Neuronal stem cell (in vitro differentiated cells): ENCODE measurements at places on chromosomes 6 and 20.

DNA sequence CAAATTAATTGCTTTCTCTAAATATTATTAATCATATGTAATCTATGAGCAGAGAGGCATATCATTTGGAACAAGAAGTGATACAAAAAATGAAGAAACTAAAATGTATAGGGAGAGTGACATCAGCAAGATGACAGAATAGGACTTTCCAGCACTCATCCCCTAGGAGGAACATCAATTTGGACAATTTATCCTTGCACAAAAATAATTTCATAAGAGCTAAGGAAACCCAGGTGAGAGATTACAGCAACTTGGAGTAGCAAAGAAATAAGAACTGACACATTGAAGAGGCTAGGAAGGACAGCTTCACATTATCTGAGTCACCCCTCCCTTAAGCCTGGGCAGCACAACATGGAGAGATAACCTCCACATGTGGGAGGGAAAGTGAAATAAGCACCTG lies 347.5 kb downstream of the MAFB start:
- H3K36me3 ChIP-seq = no peaks in the 10 kb centered on the region
- DNase-seq = no peak
- no peak overlapping the region for H3K4me3 ChIP-seq
- H3K4me1 ChIP-seq = no peaks in the 10 kb centered on the region

GRCh38 chr6:165060720-165061119 lies 248.7 kb downstream of the C6orf118 start:
- no peaks in the 10 kb centered on the region for H3K27me3 ChIP-seq
- no peak for DNase-seq
- H3K4me3 ChIP-seq = no peak overlapping the region

DNA sequence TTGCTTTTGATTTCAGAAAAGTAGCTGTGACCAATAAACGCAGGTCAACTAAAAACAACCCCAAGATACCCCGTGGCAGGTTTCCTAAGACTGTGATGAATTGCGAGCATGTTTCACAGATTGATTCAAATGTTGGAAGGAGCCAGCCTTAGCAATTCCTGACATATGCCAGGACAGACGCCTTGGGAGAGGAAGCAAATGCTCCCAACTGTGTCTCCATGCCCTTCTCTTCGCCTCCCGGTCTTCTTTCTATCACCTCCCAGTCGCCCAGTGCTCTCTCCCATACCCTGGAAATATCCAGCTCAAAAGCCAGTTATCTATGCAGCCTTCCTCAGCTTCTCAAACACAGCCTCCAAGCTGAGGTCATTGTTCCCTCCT lies 32.0 kb downstream of the KIAA0319 start:
- no peak overlapping the region for H3K27ac ChIP-seq
- no peak for DNase-seq
- H3K4me1 ChIP-seq = no peaks in the 10 kb centered on the region

DNA sequence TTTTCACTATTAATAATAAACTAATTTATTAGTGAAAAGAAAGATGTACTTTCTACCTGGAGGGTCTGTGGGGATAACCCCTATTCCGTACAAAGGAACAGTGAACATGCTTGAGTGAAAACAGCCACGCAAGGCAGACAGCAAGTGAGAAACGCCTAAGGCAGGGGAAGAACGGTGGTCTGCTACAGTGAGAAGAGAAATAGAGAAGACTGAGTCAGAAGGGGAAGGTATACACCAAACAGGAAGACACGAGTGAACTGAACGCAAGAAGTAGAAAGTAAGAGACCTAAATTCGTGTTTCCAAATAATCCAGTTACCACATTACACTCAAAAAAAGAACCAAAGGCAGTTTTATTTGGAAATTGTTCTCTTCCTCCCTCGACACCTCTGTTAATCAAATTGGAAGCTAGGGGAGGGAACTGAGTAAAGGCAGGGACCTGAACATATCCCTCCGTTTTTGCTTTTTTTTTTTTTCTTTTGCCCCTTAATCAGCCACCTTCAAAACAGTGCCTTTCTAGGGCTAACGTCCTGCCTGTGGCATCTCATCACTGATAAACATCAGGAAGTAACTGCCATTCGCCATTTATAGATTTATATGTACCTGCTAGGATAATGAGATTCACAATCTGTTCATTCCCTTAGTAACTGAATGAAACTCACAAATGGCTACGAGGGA lies 48.9 kb downstream of the ATXN1 start:
- peaks cover 3% of the 10 kb centered on the region for H3K4me1 ChIP-seq
- no peaks in the 10 kb centered on the region for H3K27me3 ChIP-seq
- no peak overlapping the region for H3K4me3 ChIP-seq
- no peak overlapping the region for H3K27ac ChIP-seq
- no peak for DNase-seq

DNA sequence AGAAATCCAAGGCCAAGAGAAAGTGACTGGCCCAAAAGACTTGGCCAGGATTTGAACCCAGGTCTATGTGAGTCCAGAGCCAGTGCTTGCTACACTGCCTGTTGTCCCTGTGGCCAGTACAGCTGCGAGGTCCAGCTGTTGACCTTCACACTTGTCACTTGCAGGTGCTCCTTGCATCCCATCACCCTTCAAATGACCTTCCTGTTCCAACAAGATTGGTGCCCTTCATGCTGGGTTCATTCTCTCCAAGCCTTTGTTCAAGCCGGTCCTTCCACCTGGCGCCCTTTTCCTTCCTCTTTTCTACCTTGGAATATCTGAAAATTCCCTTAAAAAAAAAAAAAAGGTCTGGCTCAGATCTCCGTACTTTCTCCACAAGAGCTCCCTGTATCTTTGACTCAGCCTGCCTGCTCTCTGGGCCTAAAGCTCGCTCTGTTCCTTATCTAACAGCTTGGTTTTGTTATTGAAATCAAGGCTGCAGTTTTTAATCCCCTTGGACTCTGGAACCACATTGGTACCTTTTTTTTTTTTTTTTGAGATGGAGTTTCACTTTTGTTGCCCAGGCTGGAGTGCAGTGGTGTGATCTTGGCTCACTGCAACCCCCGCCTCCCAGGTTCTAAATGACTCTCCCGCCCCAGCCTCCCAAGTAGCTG lies 22.2 kb upstream of the MRPS18A start:
- H3K4me3 ChIP-seq = no peak overlapping the region
- H3K4me1 ChIP-seq = peaks cover 42% of the 10 kb centered on the region
- H3K27me3 ChIP-seq = no peaks in the 10 kb centered on the region
- H3K27ac ChIP-seq = no peak overlapping the region

- H3K4me1 ChIP-seq = peaks cover 15% of the 10 kb centered on the region
- H3K4me3 ChIP-seq = no peak overlapping the region
- H3K27me3 ChIP-seq = peaks cover 61% of the 10 kb centered on the region
- H3K36me3 ChIP-seq = no peaks in the 10 kb centered on the region
- DNase-seq = no peak
- no peak overlapping the region for H3K27ac ChIP-seq
Measured at GRCh38 chr20:843912-844311, 10.4 kb downstream of the FAM110A start.

DNA sequence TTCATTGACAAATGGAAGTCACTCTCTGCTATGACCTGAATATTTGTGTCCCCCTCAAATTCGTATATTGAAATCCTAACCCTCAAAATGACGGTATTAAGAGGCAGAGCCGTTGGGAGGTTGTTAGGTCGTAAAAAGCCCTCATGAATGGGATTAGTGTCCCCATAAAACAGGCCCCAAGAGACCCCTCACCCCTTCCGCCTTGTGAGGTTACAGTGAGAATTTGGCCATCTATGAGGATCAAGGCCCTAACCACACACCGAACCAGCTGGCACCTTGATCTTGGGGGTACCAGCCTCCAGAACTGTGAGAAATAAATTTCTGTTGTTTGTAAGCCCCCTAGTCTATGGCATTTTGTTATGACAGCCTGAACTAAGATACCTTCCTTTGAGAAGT lies 52.5 kb upstream of the SLC22A16 start:
- H3K4me1 ChIP-seq = peaks cover 4% of the 10 kb centered on the region
- H3K27me3 ChIP-seq = no peaks in the 10 kb centered on the region
- DNase-seq = no peak
- H3K36me3 ChIP-seq = no peaks in the 10 kb centered on the region

DNA sequence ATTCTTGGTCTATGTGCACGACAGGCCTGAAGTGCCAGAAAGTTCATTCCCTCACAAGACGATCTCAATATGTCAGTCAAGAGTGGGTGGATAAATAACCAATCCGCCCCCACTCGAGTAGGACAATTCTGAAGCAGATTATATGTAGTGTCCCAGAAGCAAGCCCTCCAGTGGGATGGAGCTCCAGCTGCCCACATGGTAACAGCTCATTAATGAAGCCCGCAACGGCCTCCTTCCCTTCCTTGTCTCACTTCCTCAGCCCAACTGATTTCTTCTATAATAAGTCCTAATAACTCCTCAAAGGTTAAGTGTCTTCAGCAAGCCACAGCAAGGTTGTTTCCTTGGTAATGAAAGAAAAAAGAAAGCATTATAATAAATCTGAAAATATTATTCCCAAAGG lies 82.1 kb upstream of the F13A1 start:
- H3K4me1 ChIP-seq = no peaks in the 10 kb centered on the region
- no peak overlapping the region for H3K4me3 ChIP-seq
- DNase-seq = no peak

DNA sequence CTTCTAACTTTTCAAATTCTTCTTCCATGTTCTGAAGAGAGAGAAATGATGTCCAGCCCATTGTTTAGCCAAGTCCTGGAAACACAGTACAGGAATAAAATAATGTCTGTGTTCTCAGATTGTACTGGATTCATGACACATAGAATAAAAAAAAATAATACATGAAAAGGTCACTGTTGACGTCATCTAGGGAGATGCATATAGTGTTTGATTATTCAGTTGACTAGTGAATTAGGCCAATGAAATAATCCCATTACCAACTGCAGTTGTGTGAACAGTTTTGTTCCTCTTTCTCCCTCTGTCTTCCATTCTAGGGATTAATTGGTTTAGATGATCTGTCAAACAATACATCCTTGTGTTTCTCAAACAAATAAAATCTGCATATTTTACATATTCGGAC lies 222.8 kb downstream of the ALDH8A1 start:
- no peak overlapping the region for H3K27ac ChIP-seq
- no peaks in the 10 kb centered on the region for H3K36me3 ChIP-seq
- H3K4me3 ChIP-seq = no peak overlapping the region
- H3K27me3 ChIP-seq = no peaks in the 10 kb centered on the region
- no peaks in the 10 kb centered on the region for H3K4me1 ChIP-seq
- no peak for DNase-seq

- no peak overlapping the region for H3K4me3 ChIP-seq
- no peak overlapping the region for H3K27ac ChIP-seq
- peaks cover 5% of the 10 kb centered on the region for H3K4me1 ChIP-seq
- no peak for DNase-seq
- H3K27me3 ChIP-seq = no peaks in the 10 kb centered on the region
- peaks cover 4% of the 10 kb centered on the region for H3K36me3 ChIP-seq
Measured at GRCh38 chr6:24683297-24684296, 16.7 kb downstream of the ACOT13 start.
